ENCODE measurements at places on chromosomes 7 and 10.

- DNase-seq: no peak
Measured at GRCh38 chr7:99824091-99824490, 3.7 kb upstream of the CYP3A43 start.

GRCh38 chr7:66930341-66930740 lies 9.3 kb downstream of the TMEM248 start:
- no peak for DNase-seq

DNA sequence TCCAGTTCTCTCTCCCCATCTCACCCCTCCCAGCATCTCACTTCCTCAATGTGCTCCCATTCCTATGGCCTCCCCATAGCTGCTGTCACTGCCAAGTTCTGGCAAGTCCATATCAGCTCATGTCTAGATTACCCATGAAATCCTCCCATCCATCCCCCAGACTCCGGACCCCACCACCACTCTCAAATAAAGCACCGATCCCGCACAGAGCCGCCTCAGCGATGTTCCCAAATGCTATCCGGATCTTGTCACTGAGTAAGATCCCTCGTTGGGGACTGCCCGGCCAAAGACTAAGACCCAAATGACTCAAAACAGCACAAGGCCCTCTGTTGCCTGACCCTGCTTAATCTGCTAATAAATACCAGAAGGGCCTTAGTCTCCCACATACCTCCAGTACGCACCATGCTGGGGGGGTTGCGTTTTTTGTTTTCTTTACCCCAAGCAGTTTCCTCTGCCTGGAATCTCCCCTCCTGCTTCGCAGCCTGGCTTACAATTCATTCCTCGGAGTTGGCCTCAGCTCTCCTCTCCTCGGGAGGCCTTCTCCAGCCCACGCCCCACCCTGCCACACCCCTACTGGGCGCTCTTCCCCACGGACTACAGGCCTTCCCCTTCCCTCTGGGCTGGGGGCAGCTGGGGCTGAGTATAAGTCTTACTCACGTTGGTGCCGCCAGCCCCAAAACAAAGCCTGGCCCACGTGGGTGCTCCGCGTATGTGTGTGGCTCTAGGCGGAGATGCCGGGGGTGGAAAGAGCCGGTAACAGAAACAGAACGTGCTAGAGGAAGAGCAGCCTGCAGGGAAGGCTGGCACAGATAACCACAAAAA lies 1.8 kb upstream of the DUSP5 start:
- DNase-seq: no peak

GRCh38 chr7:117164620-117165019 lies 158.2 kb downstream of the WNT2 start:
- no peak for DNase-seq

DNA sequence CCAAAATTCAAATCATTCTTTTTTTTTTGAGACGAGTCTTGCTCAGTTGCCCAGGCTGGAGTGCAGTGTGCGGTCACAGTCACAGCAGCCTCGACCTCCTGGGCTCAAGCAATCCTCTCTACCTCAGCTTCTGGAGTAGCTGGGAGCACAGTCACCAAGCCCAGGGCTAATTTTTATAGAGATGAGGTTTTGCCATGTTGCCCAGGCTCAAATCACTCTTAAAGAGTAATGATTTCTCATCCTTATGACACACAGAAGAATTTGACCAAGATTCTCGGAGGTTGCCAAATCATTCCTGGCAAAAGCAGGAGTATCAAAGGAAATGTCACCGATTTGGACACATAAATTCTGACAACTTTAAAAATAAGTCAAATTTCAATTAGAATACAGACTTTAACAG lies 39.1 kb downstream of the SIRT1 start:
- DNase-seq: no peak

DNA sequence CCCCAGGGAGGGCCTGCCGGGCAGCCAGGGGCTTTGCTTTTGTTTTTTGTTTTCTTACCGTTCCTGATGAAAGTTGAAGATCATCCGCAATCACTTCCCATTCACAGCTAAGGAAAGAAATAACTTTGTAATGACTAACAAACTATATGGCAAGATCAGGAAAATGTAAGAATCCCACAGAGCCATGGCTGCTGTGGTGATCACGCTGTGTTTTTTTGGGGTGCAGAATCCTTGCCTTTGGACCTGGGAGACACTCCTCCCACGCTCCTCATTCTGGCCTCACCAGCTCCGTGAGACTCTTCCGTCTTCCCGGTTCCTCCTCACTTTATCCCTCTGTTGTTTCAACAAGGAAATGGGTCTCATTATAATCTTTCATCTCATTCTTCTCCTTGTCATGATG lies 443.0 kb upstream of the MGMT start:
- no peak for DNase-seq
